RPMI7951 (cell line): ENCODE measurements at places on chromosomes 13 and 19. TPM values are rescaled to one million over a fixed set of nuclear protein-coding genes. Genes with fewer than 3 reads are reported as not detected.

DNA sequence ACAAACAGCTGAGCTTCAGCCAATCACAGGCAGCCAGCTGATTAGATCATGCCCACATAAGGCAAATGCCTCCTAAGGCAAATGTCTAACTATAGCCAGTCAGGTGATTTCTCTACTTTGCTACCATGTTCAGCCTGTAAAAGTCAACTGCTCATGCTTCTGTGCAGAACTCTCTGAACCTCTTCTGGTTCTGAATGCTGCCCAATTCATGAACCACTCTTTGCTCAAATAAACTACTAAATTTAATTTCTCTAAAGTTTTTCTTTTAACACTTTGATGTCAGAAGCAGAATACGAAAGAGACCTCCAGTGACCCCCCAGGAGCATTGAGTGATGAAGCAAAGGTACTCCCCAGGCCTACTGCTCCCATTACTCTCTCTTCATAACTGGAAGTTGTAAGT is 240.7 kb upstream of the IPO5 start:
- DNase-seq: no peak

DNA sequence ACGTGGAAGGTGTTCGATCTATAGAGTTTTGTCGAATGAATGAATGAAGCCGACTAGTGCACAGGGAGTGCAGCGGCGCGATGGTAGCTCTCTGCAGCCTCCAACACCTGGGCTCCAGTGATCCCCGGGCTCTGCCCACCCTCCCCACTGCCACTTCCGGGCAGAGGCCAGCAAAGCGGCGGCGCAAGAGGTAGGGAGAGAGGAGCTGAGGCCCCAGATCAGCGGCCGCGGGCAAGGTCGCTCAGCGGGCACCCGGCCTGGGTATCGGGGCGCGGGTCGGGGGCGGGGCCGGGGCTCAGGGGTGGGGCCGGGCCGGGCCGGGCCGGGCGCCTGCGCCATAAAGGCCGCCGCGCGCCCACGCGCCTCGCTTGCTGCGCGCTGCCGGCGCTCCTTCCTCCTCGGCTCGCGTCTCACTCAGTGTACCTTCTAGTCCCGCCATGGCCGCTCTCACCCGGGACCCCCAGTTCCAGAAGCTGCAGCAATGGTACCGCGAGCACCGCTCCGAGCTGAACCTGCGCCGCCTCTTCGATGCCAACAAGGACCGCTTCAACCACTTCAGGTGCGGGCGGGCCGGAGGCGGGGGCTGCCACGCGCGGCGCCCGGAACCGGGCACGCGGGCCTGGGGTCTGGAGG is at the start of gene GPI:
Gene GPI (plus strand): TSS at position 367 of the 633 bp plus-strand sequence. CDS start 71 bp downstream, at position 438.
- DNase-seq: peak; percentile 61

DNA sequence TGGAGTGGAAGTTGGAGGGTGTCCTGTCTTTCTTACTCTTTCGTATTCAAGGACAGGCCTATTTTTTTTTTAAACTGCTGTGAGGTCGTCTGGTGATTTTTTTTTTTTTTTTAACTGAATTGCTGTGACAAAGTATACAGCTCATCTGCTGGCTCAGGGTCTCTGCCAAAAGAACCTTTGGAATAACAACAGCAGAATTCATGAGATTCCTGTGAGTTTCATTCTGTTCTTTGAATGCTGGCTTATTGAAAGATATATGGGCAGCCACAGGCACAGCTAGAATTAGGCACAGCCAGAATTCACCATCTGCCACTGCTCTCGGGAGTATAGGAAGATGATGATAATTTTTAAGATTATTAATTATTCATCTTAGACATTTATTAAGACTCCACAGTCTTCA is 21.4 kb upstream of the FRY start:
- no peak for DNase-seq

MAP2K2 gene
- 126 and 134 TPM in 2 replicates for total RNA-seq

- DNase-seq: no peak
These were observed 4.3 kb downstream of the CSNK1A1L start for GRCh38 chr13:37101201-37101600.

TEX26 gene
- total RNA-seq: not detected in 2 replicates

EDNRB gene
- 1.7 and 1.8 TPM in 2 replicates for total RNA-seq

- DNase-seq: no peak
These were observed 90.1 kb downstream of the PCDH9 start for GRCh38 chr13:67140006-67140405.

DNA sequence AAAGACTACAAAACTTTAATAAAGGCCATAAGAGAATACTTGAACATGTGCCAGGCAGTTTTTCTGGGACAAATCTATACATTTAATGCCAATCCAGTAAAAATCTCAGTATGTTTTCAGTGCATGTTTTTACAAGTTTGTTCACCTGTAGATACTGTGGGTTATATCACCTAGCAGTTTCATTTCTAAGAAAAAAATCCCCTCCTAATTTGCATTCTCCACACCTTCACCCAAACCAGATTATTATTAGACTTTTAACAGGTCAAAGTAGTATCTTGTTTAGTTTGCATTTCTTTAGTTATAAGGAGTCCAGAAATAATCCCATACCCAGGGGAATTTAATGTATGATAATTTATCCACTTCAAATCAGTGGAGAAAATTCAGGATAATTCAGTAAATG is 17.0 kb upstream of the LPAR6 start:
- no peak for DNase-seq
